ENCODE measurements at places on chromosomes 7 and 10. TPM values are rescaled to one million over a fixed set of nuclear protein-coding genes. Genes with fewer than 3 reads are reported as not detected.
A peak's percentile ranks its signal among the peaks of the same experiment; 100 is the strongest.

C10orf105 gene
- under 0.01 TPM for total RNA-seq

CFTR gene
- 1.2 TPM for total RNA-seq

DNA sequence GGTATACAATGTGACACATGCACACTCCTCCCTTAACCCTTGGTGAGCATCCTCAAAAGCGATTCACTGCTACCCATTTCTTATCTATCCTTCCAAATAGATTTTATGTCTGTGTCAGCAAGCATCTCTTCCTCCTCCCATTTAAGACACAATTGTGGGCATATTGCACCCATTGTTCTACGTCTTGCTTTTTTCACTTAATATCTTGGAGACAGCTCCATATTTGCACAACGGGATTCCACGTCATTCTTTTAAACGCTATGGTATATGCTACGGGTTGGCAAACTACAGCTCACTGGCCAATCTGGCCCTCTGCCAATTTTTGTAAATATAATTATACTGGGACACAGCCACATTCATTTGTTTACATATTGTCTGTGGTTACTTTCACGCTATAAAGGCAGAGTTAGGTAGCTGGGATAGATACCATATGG lies 88.6 kb downstream of the RNF216 start:
- DNase-seq: peak; percentile 60

- DNase-seq: no peak
Measured at GRCh38 chr7:55193245-55193644, 171.9 kb upstream of the LANCL2 start.

DNA sequence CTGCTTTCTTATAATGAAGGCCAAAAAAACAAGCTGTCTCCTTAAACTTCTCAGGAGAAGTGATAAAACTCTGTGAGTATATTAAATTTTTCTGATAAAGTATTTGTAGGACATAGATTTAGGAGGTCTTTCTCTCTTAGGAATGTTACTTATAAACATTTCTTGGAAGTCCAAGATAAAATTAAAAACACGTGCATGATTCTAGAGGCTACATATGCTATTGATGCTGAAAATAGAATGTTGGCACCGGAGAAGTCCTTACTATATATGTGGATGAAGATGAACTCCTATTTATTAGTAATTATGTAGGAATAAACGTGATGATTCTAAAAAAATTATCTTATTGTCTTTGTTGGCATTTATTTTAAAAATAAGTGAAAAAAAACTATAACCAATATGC lies 241.3 kb upstream of the LRRTM3 start:
- peak; percentile 19 for DNase-seq

GPR15LG gene
- 2.1 TPM for total RNA-seq

GRCh38 chr7:126657599-126658358 lies 595.0 kb downstream of the GRM8 start:
- DNase-seq: no peak

CD36 gene
- total RNA-seq: 589 TPM
